ENCODE measurements at places on chromosomes 4 and X. TPM values are rescaled to one million over a fixed set of nuclear protein-coding genes. Genes with fewer than 3 reads are reported as not detected.

The SLC49A3 gene
- total RNA-seq: 0.11 TPM

The JAKMIP1 gene
- total RNA-seq: not detected

The DTHD1 gene
- total RNA-seq: not detected

The RPS6KA6 gene
- total RNA-seq: 3.2 TPM

The SPANXN4 gene
- not detected for total RNA-seq

The TBC1D8B gene
- total RNA-seq: 8.1 TPM

The NUDT10 gene
- total RNA-seq: 0.75 TPM

The PAK3 gene
- 0.11 TPM for total RNA-seq

The PCDH19 gene
- total RNA-seq: under 0.01 TPM

The SLIT2 gene
- total RNA-seq: 22.6 TPM

The XK gene
- 0.24 TPM for total RNA-seq

The ACE2 gene
- total RNA-seq: 0.07 TPM

The TAF7L gene
- total RNA-seq: not detected

The GPC3 gene
- total RNA-seq: 0.11 TPM

The ADGRG4 gene
- total RNA-seq: not detected

The DCAF8L1 gene
- total RNA-seq: not detected

The PLXNB3 gene
- total RNA-seq: 5.3 TPM

The ARHGAP6 gene
- total RNA-seq: 0.11 TPM

The MXRA5 gene
- 5.5 TPM for total RNA-seq

The PAGE1 gene
- not detected for total RNA-seq

The TRIM61 gene
- 2.2 TPM for total RNA-seq

The AVPR2 gene
- total RNA-seq: not detected

The RADX gene
- 2.9 TPM for total RNA-seq

The CRMP1 gene
- total RNA-seq: not detected

The TMSB15A gene
- 0.20 TPM for total RNA-seq

The CFAP47 gene
- not detected for total RNA-seq

The ZNF630 gene
- 1.3 TPM for total RNA-seq

The RRH gene
- 0.10 TPM for total RNA-seq

The GLOD5 gene
- total RNA-seq: not detected

The PPBP gene
- not detected for total RNA-seq

The CABS1 gene
- total RNA-seq: not detected

The CNGA1 gene
- total RNA-seq: 0.31 TPM

The ARMCX4 gene
- total RNA-seq: 2.4 TPM

The ZNF595 gene
- total RNA-seq: 8.1 TPM

The TACR3 gene
- total RNA-seq: not detected

The CSAG1 gene
- not detected for total RNA-seq

The GDPD2 gene
- total RNA-seq: 0.14 TPM

The LYAR gene
- total RNA-seq: 59.1 TPM

The WWC2 gene
- 24.7 TPM for total RNA-seq

The PCDH11X gene
- total RNA-seq: not detected
